ENCODE measurements at places on chromosomes 3 and 15.

- DNase-seq = no peak
These were observed 213.2 kb upstream of the MRPL3 start for GRCh38 chr3:131716007-131716406.

GRCh38 chr15:80619680-80620079, 75.4 kb upstream of the ABHD17C start:
- DNase-seq = no peak

GRCh38 chr3:25403968-25404367, 24.1 kb upstream of the RARB start:
- DNase-seq = no peak

GRCh38 chr3:101809178-101810021, 30.4 kb downstream of the NXPE3 start:
- no peak for DNase-seq

GRCh38 chr15:38623744-38624143, 59.1 kb upstream of the RASGRP1 start:
- DNase-seq = no peak

GRCh38 chr3:54433846-54434245, 311.5 kb downstream of the CACNA2D3 start:
- no peak for DNase-seq

DNA sequence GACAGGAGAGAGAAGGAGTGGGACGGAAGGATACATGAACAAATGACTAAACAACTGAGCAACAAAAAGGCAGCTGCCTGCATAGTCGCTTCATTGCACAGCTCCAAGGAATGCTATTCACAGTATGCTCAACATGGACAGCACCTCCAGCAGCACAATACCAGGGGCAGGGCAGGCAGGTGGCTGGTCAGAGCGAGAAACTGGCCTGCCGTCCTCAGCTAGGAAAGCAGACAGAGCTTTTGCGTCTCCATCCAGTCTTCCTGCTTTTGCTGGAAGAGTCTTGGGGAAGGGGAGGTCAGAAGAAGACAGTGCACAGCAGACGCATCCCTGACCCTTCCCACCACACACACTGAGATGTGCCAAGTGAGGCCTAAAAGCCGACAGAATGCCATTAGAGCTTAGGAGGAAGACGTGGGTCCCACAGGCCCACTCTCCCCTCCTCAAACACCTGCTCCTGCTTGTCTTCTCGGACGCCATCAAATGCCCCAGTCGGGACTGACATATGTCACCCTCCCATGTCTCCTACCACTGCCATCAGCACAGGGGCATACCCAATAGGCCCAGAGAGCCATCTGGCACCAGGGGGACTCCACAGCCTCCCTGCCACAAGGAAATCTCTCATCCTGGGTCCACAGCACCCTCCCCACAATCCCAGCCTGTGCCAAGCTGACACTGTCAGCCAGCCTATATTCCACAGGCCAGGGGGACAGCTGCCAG, 3.9 kb downstream of the RAB6B start:
- no peak for DNase-seq

- DNase-seq = no peak
These were observed 63.4 kb downstream of the CYP19A1 start for GRCh38 chr15:51274956-51275355.

DNA sequence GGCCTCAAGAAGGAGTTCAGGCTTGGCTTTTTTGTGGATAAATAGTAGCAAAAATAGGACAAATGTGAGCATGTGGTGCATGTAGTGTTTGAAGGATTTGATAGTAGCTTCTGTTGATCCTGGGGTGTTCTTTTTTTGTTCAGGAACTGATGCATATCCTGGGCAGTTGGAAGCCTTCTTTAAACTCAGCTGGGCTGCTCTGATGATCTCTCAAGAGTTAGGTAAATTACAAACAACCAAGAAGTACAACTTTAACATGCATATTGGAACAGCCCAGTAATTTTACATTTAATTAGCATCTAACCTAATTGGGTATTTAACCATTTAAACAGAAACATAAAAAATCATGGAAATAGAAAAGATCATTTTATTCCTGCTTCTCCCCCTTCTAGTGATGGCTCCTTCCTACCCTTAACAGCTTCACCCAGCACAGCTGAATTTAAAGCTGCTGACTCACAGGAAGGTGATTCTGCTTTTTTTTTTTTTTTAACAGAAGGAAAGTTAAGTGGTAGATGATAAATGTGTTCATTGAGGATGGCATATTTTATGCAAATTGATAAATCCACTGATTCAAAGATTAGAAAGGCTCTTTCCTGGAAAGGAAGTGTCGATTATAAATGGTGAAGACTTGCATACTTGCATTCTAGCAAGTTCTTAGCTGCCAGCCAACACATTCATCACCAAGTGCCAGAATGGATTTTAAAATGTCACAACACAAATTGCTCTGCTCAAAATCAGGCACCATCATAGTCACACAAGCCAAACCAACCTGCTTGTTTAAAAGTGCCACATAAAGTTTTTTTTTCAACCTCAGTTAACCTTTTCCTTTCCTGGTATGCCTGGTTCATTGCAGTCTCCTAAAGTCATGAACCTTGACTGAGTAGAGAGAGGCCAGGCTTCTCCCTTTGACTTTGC, 20.0 kb downstream of the SLC35G2 start:
- DNase-seq = no peak

DNA sequence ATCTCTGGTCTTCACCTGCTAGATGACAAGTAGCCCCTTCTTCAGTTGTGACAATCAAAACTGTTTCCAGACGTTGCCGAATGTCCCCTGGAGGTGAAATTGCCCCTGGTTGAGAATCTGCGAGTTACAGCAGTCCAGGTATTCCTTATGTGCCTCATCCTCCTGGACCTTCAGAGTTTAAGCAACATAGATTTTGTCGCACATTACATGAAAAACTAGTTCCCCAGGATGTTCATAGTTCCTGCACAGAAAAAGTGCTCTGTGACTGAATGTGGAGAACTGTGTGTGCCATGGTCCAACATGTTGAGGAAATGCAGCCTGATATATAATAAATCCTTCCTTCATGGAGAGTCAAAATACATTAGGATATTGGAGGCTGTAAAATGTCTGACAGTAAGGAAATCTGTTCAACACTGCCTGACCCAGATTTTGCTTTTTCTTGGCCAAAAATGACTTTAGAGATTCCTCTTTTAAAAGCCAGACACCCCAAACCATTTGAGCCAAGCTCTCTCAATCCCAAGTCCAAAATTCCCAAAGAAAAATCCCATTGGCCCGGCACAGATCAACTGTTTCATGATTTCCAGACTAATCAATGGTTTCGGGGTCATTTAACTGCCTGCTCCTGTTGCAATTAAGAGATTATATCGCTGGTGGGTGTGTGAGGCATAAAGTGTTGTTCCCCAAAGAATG, 20.4 kb upstream of the SHC4 start:
- no peak for DNase-seq

DNA sequence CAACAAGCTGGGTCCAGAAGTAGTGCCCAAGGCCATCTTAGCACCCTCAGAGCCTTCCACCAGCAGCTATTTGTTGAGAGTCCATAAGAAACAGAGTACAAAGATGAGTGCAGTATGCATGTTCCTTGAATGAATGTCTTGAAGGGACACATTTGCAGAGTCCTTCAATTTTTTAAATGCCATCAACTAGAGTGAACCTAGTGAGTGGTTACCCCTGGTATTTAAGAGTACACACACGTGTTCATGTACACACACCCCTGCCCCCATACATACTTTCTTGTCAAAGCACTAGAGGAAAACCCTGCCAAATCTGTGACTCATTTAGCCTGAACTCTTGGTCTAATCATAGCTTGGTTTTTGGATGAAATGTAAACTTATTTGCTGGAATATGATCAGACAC, 84.5 kb upstream of the GALNT15 start:
- no peak for DNase-seq

GRCh38 chr15:85394554-85395333, 14.3 kb downstream of the AKAP13 start:
- DNase-seq = no peak
